Activated CD4-positive, alpha-beta T cell treated with anti-CD3 and anti-CD28 coated beads, Interleukin-2, amount 10 ng/mL, durations not matched to agents 24 days and 14 days (primary cell): ENCODE measurements at places on chromosomes 2 and 18. TPM values are rescaled to one million over a fixed set of nuclear protein-coding genes. Genes with fewer than 3 reads are reported as not detected.
A peak's percentile ranks its signal among the peaks of the same experiment; 100 is the strongest.

ABCG5 gene
- not detected in 2 replicates for total RNA-seq

MAPRE3 gene
- 2.5 and 3.6 TPM in 2 replicates for total RNA-seq

PLGLB1 gene
- 0.85 and 3.4 TPM in 2 replicates for total RNA-seq

DPY30 gene
- total RNA-seq: 71.8 and 74.4 TPM in 2 replicates

- peak overlapping the region; percentile 96 for H3K27ac ChIP-seq
- H3K27me3 ChIP-seq: peaks cover 3% of the 10 kb centered on the region
- H3K4me1 ChIP-seq: peaks cover 43% of the 10 kb centered on the region
- peaks cover 19% of the 10 kb centered on the region for H3K36me3 ChIP-seq
Observed at GRCh38 chr18:23585897-23586248, 433 bp downstream of the NPC1 start.

DNA sequence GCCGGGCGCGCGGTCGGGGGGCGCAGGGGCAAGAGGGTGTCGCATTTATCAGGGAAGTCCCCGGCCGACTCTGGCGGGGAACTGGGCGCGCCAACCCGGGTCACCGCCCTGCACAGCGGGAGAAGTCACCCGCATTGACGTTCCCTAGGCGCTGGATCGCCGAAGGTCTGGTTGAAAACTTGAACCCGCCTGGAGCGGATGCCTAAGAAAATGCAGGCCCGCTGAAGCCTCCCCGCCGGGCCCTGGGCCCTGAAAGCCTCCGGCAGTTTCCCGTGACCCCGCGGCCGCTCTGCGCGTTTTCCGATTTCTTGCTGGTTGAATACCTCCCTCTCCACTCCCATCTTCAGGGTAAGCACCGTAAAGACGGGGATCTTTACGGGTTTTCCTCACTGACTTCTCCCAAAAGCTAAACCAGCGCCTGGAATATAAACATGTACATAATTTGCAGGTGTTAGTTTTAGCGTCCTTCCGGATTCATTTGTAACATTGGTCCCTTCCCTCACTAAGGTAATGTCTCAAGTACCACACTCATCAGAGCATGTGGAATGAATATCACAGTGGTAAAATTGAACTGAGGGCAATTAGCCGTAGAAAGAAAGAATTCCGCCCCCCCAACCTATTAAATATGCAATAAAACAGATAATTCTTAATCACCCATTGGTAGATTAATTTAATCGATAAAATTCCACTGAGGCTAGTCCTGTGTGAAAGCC lies 675 bp upstream of the SPIRE1 start:
- H3K4me1 ChIP-seq: peaks cover 21% of the 10 kb centered on the region
- H3K27me3 ChIP-seq: peaks cover 23% of the 10 kb centered on the region
- H3K36me3 ChIP-seq: peaks cover 4% of the 10 kb centered on the region
- peak overlapping the region; percentile 75 for H3K4me3 ChIP-seq
- no peak for DNase-seq

GRCh38 chr18:40159141-40160017 lies 1795.7 kb upstream of the PIK3C3 start:
- H3K27ac ChIP-seq: no peak overlapping the region
- no peaks in the 10 kb centered on the region for H3K4me1 ChIP-seq
- H3K36me3 ChIP-seq: no peaks in the 10 kb centered on the region
- no peak overlapping the region for H3K4me3 ChIP-seq
